Muscle of leg (tissue), 16 donors: ENCODE measurements at places on chromosomes 13 and 19. TPM values are rescaled to one million over a fixed set of nuclear protein-coding genes. Genes with fewer than 3 reads are reported as not detected.

GRCh38 chr19:16135430-16136127 lies 7.9 kb upstream of the HSH2D start:
- DNase-seq: no peak

The ZNF414 gene
- polyA plus RNA-seq: 16.4 TPM

DNA sequence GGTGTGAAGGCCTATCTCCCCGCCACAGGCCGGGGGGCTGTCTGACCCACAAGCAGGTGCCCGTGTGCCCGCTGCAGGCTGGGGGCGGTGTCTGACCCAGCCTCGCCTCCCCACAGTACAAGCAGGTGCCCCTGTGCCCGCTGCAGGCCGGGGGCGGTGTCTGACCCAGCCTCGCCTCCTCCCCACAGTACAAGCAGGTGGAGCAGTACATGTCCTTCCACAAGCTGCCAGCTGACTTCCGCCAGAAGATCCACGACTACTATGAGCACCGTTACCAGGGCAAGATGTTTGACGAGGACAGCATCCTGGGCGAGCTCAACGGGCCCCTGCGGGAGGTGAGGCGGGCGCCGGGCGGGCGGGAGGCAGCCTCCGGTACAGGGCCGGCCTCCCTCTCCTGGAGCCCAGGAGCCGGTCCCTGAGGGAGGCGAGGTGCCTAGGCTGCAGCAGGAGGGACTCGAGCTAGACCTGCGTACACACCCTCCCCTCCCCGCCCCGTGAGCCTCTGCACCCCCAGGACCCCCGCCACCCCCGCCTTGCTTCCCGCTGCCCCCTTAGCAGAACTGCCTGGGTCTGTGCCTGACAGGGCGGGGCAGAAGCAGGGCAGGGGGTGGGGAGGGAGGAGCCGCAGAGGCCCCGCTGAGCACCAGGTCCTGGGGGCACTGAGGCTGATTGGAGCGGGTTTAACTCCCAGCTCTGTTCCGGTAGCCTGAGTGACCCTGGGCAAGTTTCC lies 20.6 kb downstream of the HCN2 start:
- peak; percentile 27 for DNase-seq

- DNase-seq: no peak
These were observed 53.9 kb upstream of the CEACAM21 start for GRCh38 chr19:41521931-41522555.

The LAIR2 gene
- 0.41 TPM for polyA plus RNA-seq

The F10 gene
- polyA plus RNA-seq: 19.3 TPM

The SHANK1 gene
- polyA plus RNA-seq: 37.4 TPM

GRCh38 chr13:101626925-101627555 lies 174.6 kb downstream of the ITGBL1 start:
- DNase-seq: no peak

The CD33 gene
- polyA plus RNA-seq: 3.0 TPM
